ENCODE measurements at places on chromosomes 6 and 20.

GRCh38 chr20:37526839-37527637 is 638 bp downstream of the BLCAP start:
- DNase-seq = no peak

- peak; percentile 14 for DNase-seq
These were observed 1.8 kb downstream of the ENTPD6 start for GRCh38 chr20:25197183-25197869.

GRCh38 chr20:45962031-45962755 is 9.8 kb downstream of the ZNF335 start:
- no peak for DNase-seq

DNA sequence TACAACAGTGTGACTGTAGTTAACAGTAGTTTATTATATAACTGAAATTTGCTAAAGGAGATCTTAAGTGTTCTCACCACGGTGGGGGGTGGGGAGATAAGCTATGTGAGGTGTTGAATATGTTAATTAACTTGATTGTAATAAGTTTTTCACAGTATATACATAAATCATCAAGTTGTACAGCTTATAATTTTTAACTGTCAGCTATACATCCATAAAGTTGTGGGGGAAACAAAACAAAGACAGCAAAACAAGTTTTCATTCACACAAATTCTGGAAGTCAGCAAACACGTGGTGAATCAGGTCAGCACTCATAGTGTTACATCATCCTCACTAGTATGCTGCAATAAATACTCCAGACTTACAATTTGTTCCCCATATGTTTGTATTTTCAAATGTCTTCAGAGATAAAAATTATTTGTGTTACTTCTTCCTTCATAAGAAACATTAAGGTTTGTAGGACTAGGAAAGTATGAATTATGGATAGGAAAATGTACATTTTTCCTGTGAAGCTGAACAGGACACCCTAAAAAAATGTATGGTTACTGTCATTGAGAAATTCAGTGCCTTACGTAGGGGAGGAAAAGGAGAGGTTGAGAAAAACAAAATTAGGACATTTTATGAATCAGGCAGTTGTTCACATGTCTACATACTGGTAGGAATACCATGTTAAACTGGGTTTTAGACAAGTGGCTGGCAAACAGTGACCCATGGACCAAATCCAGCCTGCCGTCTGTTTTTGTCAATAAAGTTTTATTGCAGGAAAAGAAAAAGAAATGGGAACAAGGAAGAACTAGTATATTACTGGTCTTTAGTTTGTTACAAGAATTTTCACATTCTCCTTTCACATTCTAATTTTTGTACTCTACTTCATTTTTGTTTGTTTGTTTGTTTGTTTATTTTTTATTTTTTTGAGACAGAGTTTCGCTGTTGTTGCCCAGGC is 6.0 kb downstream of the SUMO4 start:
- no peak for DNase-seq

GRCh38 chr20:32490942-32491763 is 94.0 kb downstream of the NOL4L start:
- DNase-seq = no peak

GRCh38 chr20:1150218-1150617 is 31.8 kb downstream of the PSMF1 start:
- DNase-seq = peak; percentile 13

DNA sequence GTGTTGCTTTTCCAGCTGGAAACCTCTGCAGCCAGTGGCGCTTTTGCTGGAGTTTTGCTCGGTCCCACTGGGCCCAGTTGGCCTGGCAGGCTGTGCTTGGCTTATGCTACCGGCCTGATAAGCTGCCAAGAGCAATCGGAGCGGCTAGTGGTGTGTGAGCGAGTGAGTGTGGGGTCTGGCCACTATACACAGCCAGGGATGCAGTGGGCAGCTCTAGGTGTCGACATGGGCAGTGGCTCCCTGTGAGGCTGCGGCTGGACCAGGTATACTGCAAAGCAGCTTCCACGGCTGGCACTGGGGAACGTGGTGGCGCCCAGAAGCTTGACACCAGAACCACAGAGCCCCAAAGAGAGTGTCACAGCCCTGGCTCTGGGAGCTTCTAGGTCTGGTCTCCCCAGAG is 996.5 kb downstream of the GRIK2 start:
- no peak for DNase-seq

DNA sequence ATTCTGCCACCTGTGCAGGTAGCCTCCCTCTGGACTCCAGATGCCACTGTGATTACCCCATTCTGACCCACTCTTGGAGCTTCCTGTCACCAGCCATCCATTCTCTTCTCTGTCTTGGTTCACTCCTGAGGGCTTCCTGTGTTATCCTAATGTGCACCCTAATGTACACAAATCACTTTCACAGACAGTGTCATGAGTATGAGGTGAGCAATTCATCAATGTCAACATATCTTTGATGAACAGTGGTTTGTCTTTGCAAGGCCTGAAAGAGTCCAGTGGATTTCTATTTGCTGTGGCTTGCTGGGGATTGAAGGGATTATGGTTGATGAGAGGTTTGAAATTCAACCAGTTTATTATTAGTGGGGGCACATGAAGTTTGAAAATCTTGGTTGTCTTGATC is 63.8 kb upstream of the EEF1E1 start:
- DNase-seq = no peak

- DNase-seq = no peak
These were observed 3.5 kb upstream of the SYNJ2 start for GRCh38 chr6:157978021-157978783.

GRCh38 chr20:5949943-5950270 is 426 bp downstream of the TRMT6 start:
- no peak for DNase-seq

GRCh38 chr6:100620085-100620840 is 155.5 kb upstream of the SIM1 start:
- no peak for DNase-seq

DNA sequence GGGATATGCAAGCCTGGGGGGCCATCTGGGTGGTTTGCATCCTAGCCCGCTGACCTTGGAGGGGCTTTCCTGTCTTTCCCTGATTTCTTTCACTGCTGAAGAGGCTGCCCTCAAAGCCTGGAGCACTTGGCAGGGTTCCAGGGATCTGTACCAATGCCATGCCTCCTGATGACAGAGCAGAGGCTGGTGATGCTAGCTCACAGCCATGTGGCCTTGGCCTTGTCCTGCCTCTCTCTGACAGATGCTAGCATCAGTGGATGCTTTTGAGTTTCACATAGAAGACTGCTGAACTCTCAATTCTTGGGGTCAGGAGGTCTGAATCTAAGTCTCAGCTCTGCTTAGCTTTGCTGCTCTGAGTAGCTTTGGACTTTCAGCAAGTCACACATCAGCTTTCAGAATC is 21.9 kb upstream of the RREB1 start:
- DNase-seq = no peak

DNA sequence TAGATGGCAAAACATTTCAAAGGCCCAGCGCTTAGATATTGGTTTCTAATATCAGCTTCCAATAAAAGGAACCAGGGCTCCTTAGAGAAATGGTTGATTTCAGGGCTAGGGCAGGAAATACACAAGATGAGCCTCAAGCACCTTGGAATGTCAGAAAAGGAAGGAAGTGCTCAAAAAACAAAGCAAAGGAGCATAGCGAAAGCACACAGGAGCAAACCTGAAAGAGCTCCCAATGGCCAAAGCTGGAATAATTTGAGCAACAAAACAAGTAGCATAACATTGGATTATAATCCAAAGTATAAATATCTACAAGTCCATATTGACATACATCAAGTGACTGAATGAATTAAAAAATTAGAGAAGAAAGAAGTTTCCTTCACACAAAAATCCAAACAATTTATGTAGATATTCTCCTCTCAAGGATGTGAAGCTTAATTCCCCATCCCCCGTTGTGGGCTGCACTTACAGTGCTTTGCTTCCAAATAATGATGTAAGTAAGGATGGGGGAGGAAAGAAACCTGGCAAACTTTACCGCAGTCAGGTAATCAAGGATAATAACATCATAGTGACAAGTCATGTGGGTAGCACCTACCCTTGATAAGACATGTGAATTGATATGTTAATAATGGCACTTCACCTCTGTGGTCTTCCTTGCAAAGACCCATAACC is 132.9 kb upstream of the DST start:
- DNase-seq = no peak

DNA sequence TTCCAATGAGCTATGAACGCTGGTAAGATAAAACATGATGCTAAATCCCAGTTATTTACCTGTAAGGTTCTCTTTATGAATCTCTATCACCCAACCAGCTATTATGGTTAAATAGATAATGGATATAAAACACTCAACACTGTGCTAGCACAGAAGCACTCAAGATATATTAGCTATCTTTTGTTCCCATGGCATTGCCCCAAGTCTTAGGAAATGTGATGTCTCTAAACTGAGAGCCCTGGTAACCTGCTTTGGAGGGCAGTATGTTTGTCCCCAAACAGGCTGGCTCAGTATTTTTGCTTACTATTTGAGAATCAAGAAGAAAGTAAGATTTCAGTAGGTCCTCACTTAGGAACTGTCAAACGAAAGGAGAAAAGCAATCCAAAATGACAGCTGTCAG is 90.5 kb downstream of the BTBD9 start:
- no peak for DNase-seq

DNA sequence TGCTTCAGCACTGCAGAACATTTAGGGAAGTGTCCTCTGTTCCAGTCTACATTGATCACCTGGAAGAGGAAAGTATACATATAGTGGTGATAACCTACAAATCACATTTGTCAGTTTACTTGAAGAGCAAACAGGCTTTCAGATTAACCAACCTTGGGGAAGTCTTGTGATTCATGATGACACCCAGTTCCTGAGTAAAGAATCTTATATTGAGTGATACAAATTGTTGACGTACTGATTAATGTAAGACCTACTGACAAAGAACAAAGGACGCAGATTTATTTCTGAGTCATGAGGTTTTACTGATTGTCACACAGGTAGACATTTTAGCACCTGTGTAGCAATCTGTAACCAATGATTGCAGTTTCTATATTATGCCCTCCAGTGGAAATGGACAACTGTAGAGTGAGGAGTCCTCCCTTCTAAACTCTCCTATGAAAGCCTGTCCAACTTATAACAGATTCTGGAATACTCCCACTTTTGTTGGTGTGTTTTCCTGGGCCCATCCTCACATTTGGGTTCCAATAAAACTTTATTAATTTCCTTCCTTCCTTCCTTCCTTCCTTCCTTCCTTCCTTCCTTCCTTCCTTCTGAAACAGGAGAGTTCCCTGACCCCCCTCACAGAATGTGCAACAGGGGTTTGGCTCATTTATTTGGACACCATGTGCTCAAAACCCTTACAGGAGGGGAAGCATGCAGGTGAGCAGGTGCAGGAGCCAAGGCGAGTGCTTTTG is 113.5 kb downstream of the SLC35B3 start:
- DNase-seq = no peak

GRCh38 chr6:42332916-42333315 is 115.3 kb upstream of the MRPS10 start:
- no peak for DNase-seq

All from activated CD4-positive, alpha-beta T cell treated with anti-CD3 and anti-CD28 coated beads, Interleukin-2, amount 50 U/mL, for 48 hours (primary cell).